Naive thymus-derived CD4-positive, alpha-beta T cell (primary cell): ENCODE measurements at places on chromosomes 16 and 17.

GRCh38 chr17:488993-489757 is 136.6 kb upstream of the RPH3AL start:
- peak; percentile 24 for DNase-seq

DNA sequence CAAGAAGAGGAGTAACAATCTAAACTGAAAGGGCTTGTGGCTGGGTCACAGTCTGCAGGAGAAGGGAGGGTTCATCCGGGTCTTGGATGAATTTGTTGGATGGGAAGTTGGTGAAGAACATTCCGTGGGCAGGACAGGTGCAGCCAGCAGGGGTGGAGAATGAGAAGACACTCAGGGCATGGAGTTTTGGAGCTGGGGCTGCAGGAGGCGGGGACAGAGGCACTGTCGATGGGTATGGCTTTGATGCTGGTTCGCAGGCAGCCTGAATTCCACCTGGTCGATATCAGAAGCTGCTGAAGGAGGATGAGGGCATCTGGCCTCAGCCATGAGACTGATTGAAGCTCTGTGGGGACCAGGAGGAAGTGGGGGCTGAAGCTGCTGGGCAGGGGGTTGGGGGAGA is 36.1 kb upstream of the CBFA2T3 start:
- DNase-seq, result no peak

DNA sequence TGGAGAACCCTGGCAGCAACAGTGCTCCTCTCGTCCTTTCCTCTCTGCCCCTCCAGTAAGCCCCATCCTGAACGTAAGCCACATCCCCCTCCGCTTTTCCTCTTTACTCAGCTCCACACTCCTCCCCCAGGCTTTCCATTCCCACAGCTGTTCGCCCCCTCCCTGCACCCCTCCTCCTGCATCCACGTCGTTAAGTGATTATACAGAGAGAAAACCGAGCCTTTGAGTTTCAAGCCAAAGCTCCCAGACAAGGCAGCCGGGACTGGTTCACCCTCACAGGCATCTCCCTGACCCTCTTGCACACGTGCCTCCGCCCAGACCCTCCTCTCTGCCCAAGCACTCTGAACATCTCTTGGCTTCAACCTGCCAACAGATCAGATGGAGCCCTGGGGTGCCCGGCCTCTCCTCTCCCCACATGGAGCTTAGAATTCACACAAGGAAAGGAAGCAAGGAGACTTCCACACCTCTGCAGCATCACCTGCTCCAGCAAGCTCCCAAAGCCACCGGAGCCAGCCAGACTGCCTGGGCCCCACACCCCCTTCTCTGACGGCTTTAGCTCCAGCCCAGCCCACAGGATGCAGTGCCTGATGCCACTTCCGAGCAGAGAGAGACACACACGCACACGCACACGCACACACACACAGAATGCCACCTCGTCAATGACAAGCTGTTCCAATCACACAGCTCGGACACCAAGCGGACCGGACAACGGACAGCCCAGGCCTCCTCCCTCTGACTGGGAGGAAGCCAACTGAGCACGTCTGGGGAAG is 99.9 kb upstream of the CCL2 start:
- no peak for DNase-seq

DNA sequence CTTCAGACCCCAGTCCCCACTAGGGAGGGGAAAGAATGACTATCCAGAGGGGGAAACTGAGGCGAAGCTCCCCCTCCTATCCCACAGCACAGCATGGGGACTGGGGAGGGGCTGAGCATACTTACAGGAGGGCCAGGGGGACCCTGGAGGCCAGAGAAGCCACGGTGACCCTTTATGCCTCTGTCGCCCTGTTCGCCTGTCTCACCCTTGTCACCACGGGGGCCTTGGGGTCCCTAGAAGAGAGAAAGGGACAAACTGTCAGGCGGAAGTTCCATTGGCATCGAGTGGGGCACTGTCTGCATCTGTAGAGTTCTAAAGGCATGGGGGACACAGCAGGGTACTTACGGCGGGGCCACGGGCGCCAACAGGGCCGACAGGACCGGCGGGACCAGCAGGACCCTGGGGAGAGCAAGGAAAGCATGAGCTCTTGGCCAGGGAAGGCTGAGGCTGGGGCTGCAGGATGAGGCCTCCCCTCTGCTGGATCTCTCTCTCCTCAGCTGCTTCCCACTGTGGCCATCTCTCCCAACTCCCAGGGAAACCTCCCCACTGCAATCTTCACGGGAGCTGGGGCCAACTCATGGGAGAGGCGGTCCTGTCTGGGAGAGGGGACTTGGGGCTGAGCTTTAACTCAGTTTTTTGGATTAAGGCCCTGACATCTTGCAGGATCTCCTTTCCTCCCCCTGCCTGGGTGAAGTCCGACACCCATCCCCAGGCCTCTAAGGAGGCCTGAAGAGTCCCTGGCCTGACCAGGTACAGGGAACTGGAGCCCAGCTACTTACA is 13.5 kb downstream of the COL1A1 start:
- DNase-seq, result no peak

- no peak for DNase-seq
These were observed at the start of gene CLDN7 for GRCh38 chr17:7262192-7262934. Gene CLDN7 (minus strand): TSS chr17:7262478. CDS start chr17:7262043, 435 bp downstream.

GRCh38 chr16:57785924-57786323 is 16.4 kb downstream of the KIFC3 start:
- DNase-seq, result no peak
